Neural crest cell (in vitro differentiated cells): ENCODE measurements at places on chromosomes 2 and 18.

- DNase-seq, result no peak
Measured at GRCh38 chr2:15675456-15676195, 84.0 kb downstream of the DDX1 start.

DNA sequence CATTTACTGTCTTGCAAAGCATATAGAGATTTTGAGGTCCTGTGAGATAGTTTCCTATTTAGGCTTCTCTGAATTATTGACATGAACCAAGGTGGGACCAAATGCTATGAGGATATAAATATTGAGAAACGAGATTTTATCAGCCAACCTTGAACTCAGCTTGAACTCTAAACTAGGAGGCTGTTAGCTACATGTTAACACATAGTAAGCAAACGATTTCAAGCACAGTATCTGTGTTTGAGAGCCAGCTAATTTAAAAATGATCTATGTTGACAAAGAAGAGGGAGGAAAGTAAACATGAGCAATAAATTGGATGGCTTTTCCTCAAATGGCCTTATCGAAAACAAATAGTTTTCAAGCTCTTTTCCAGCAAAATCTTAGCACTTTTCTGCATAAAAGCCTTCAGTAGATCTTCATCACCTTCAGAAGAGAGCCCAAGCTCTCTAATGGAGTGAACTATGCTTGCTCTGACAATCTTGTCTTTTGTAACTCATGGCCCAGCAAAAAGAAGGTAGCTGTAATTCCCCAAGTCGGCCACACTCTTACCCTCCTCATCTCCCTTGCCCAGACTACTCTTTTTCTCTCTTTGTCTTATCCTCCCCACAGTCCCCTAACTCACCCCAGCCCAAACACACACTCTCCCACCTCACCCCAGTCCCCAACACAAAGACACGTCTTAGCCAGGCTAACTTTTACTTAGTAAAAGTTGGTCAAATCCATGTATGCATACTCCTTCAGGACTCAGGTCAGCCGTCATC, 14.7 kb downstream of the CD28 start:
- DNase-seq, result no peak

DNA sequence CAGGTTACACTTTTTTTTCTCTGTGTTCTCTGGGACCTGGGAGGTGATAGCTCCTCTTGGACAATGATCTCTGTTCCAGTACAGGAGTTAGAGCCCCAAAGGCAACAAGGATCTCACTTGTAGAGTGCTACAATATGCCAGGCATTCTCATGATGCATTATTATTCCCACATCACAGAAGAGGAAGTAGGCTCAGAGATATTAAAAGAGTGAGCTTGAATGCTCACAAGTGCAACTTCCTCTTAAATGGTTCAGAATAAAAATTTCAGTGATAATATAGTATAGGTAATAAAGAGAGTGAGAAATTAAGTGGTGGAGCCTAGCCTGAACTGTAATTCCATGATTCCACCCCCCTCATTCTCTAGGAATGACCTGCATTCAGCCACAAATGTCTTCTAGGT, 21.4 kb downstream of the POLE4 start:
- DNase-seq, result no peak

DNA sequence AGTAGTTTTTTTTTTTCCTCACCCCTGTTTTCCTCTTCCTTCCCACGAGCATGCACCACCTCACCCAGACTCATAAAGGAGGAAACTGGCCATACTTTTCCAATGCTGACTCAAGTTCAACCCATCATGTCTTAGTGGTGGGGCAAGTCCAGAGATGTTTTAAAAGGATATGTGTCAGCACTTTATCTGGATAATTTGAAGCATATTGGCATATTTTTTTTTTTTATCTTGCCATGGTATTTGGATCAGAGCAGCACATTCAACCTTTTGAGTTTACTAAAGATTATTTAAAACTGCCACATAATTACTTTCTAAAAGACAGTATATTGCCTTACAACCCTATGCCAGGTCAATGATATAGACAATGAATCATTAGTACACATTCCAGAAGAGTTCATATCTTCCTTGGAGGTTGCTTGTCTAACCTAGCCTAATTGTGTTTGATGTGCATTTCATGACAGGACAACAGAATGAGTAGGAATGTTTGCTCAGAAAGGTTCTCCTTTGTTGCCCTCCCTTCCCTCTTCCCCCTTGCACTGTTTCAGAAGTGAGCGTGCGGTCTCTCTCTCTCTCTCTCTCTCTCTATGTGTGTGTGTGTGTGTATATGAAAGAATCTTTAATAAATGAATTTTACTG, 950.7 kb upstream of the FAM98A start:
- DNase-seq, result no peak

DNA sequence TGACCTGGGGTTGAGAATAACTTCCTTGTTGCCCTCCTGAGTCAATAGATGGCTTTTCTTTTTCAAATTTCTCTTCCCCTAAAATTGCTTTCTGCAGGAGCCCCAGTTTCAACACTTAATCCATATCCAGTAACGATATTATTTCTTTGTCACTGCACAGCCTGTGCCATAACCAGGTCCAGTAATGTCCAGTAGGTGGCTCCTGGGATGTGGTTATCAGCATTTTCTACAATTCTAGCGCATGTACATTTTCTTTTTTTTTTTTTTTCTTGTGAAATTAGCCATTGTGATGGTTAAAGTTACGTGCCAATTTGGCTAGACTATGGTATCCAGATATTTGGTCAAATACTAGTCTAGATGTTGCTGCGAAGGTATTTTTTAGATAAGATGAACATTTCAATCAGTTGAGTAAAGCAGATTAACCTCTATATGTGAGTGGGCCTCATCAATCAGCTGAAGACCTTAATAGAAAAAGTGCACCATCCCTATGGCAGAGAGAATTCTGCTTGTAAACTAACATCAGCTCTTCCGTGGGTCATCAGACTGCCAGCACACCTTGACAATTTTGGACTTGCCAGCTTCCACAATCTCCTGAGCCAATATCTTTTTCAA, 72.9 kb upstream of the SCG2 start:
- no peak for DNase-seq

DNA sequence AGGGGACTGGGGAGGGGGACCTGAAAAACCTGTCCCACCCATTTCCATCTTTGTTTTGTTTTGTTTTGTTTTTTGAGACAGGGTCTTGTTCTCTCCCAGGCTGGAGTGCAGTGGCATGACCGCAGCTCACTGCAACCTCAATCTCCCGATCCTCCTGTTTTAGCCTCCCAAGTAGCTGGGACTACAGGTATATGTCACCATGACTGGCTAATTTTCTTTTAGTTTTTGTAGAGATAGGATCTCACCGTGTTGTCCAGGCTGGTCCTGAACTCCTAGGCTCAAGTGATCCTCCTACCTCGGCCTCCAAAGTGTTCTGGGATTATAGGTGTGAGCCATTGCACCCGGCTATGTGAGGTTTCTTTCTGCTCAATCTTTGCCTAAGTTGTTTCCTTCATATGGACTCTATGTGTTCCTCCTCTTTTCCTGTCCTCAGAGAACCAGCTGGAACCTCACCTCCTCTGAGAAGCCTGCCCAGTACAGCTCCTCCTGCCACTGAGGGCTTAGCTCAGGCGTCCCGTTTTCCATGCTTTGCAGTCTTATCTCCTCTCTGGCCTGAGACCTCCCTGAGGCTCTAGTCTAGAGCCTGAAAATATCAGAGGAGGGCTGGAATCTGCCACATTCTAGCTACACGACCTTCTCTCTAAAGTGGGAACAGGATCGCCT, 74.8 kb downstream of the HS1BP3 start:
- DNase-seq, result no peak

DNA sequence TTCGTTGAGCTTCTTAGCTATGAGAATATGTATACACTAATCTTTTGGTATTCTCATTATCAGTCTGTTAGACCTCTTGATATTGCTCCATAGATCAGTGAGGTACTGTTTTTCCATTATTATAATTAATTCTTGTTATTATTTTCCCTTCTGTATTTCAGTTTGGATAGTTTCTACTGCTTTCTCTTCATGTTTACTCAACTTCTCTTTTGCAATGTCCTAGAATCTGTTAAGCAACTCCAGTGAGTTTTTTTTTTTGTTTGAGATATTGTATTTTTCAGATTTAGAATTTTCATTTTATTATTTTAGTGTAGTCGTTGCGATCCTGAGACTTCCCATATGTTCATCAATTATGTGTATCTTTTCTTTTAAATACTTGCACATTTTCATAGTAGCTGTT, 260.8 kb downstream of the SETBP1 start:
- DNase-seq, result no peak

GRCh38 chr2:82494739-82495138, 1964.3 kb downstream of the SUCLG1 start:
- DNase-seq, result no peak

- peak; percentile 22 for DNase-seq
Measured at GRCh38 chr2:207473049-207473930, 56.5 kb upstream of the CREB1 start.

DNA sequence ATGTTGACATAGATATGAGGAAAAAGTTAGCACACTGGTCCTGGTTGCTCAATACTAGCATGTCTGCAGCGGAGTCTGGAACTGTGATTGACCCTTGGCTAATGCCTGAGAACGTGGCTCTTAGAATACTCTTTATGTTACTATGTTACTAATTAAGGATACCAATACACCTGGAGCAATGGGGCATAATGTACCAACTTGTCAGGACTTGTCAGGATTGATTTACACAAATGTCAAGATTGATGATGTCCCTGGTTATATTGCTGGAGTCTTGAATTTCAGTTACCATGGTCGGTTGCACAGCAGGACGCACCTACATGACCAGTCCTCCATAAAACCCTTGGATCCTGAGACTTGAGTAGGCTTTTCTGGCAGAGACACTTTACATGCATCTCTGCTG, 810.9 kb downstream of the CPS1 start:
- DNase-seq, result no peak

- DNase-seq, result no peak
Measured at GRCh38 chr18:45494811-45495210, 120.5 kb upstream of the SLC14A2 start.

DNA sequence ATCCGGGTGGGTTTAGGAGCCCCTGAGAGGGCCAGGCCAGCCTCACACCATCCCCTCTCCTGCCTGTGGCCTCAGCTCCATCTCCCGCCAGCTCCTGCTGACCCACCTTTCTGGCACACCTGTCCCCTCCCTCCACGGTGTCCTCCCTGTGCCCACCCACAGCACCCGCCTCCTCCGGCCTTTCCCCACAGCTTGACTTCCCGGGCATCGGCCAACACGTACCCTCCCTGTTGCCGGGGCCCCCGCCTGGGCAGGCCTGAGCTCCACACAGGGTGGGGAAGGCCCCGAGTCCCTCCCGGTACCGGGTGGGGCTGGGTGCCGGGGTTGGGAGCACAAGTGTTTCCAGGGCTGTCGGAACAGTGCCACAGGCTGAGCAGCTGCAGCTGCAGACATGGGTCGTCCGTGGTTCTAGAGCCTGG, 6.5 kb downstream of the GPC1 start:
- no peak for DNase-seq

GRCh38 chr2:202054679-202055078, 18.4 kb upstream of the KIAA2012 start:
- DNase-seq, result no peak

DNA sequence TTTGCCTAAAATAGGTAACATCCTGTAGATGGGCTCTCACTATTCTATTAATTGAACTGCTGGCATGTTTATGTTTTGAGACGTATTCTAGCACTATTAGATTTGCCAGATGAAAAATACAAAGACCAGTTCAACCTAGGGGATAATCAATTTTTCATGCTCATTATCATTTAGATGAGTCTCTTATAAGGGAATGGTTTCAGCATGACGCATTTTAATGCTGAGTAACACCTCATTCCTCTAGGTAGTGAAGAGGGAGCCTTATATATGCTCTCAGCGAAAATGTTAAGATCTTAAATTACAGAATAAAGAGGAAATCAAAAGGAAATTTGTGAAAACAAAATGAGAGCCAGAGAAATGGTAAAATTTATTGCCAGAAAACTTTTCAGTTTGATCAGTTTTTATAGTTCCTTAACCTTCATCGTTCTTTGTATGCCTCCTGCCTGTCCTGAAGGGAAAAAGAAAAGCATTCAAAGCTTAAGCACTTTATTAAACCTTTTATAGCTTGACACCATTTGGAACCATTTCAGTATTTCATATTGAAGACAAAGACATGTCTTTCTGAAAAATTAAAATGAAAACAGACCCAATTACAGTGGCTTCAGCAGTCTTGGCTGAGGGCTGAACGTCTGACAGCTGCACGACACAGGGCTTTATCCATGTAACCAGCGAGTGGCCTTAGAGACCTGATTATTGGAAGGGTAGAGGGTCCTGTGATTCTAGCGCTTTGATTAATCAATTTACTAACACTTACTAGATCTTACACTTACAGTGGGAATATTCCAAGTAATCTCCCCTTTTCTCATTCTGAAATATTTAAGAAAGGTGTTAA, 112.8 kb downstream of the ADCYAP1 start:
- DNase-seq, result no peak

- no peak for DNase-seq
Measured at GRCh38 chr18:48817021-48817461, 133.7 kb downstream of the SMAD7 start.

GRCh38 chr2:44642123-44642857, 280.5 kb downstream of the CAMKMT start:
- no peak for DNase-seq

DNA sequence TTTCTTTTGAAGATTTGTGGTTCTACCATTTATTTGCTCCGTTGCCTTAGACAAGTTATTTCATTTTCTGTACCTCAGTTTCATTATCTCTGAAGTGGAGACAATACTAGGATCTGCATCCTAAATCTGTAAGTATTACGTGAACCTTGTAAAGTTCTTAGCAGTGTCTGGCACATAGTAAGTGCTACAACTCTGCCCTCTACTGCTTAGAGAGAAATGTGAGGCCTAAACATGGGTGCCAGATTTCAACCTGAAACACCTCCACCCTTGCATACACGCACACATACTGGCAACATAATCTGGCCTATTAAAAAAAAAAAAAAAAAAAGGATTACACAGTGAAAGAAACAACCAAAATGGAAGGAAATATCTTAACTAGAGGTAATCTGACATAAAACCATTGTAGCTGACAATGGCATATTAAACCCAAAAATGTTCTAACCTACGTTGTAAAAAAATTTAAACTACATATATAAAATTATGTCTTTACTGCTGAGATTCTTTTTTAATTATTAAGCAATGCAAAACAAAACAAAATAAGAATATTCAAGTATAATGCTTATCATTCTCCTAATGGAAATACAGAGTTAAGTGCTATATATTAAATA, 132.6 kb downstream of the MAP2 start:
- no peak for DNase-seq
